ENCODE measurements at places on chromosomes 4 and X. TPM values are rescaled to one million over a fixed set of nuclear protein-coding genes. Genes with fewer than 3 reads are reported as not detected.

- no peaks in the 10 kb centered on the region for H3K36me3 ChIP-seq
- peak overlapping the region; percentile 15 for H3K27ac ChIP-seq
- peak; percentile 81 for DNase-seq
Measured at GRCh38 chr4:83012200-83012686, 1.6 kb upstream of the LIN54 start.

DNA sequence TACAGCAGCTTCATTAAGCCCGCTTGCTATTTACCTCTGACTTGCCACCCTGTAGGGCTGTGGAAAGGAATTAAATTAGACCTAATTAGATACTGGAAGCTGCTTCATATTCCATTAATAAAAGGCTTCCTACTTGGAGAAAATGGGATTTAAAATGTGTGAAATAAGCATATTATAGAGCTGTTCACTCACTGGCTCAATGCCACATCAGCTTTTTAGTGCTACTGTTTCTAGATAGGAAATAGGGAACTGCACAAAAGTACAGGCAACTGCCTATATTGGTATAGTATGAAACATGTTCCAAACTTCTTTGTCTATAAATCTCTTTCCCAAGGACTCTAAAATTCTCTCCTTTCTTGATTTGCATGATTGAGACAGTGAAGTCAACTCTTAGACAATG lies 407.9 kb upstream of the AADAT start:
- H3K4me3 ChIP-seq = peak overlapping the region; percentile 8
- no peaks in the 10 kb centered on the region for H3K27me3 ChIP-seq
- H3K27ac ChIP-seq = no peak overlapping the region
- H3K36me3 ChIP-seq = no peaks in the 10 kb centered on the region
- H3K4me1 ChIP-seq = no peaks in the 10 kb centered on the region

- H3K27me3 ChIP-seq = no peaks in the 10 kb centered on the region
- no peak overlapping the region for H3K27ac ChIP-seq
- H3K4me3 ChIP-seq = no peak overlapping the region
- no peaks in the 10 kb centered on the region for H3K4me1 ChIP-seq
Measured at GRCh38 chr4:41517747-41518146, 20.2 kb upstream of the LIMCH1 start.

DNA sequence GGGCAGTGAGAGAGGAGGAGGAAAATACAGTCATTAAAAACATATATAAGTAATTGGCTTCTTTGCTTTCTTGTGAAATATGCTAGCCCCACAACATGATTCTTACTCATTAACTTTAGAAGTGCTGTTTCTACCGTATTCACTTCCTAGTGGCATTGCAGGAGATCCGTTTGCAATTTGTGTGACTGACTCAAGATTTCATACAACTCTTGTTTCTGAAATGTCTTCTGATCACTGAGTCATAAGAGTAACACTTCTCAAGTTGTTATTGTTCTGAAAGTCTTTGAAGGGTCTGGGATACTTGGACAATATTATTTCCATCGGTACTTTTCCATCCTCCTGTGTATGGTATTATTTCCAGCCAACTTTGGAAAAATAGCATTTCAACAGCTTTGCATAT lies 310.8 kb downstream of the PACRGL start:
- DNase-seq = no peak
- H3K27ac ChIP-seq = no peak overlapping the region
- no peaks in the 10 kb centered on the region for H3K27me3 ChIP-seq

- no peak overlapping the region for H3K4me3 ChIP-seq
- no peaks in the 10 kb centered on the region for H3K27me3 ChIP-seq
- no peak for DNase-seq
- peaks cover 2% of the 10 kb centered on the region for H3K36me3 ChIP-seq
- H3K27ac ChIP-seq = no peak overlapping the region
Measured at GRCh38 chr4:170080496-170080895, 9.3 kb downstream of the AADAT start.

DNA sequence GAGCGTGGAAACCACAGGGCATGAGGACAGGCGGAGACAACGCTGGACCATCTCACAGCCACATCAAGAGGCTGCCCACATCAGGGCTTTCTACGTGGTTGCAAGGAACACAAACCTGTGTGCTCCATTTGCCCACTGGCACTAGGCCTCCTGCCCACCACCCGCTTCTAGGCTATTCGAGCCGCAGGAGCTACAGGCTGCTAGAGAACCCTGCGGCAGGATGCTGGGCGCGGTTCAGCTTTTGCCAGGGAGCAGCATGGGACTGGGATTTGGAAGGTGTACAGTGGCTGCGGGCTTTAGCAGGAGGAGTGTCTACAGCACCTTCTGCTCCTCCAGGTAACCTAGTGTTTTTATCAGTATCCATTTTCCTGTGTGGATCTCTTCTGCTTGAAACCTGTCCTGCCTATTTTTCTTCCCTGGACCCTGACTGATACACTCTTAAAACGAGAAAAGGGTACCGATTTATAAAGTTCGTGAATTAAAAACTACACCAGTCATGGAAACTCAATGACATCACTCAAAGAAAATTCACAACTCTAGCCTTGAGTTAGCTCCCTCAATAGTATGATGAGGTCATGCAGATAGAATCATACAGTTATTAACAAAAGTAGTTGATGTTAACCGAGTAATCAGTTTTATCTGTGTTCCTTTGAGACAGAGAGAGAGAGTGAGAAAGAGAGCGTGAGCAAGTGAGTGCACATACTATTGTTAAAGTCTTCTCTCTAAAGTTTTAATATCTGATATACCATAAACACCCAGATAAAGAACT lies 12.8 kb downstream of the NOP14 start:
- no peak overlapping the region for H3K27ac ChIP-seq
- H3K36me3 ChIP-seq = peaks cover 5% of the 10 kb centered on the region
- no peak overlapping the region for H3K4me3 ChIP-seq
- DNase-seq = no peak
- no peaks in the 10 kb centered on the region for H3K27me3 ChIP-seq

GRCh38 chr4:74223801-74224200 lies 65.9 kb downstream of the MTHFD2L start:
- no peaks in the 10 kb centered on the region for H3K4me1 ChIP-seq
- no peaks in the 10 kb centered on the region for H3K27me3 ChIP-seq
- no peak overlapping the region for H3K27ac ChIP-seq

- no peak overlapping the region for H3K27ac ChIP-seq
- H3K4me1 ChIP-seq = no peaks in the 10 kb centered on the region
- no peaks in the 10 kb centered on the region for H3K36me3 ChIP-seq
Measured at GRCh38 chr4:104938624-104939023, 208.1 kb upstream of the TET2 start.

- H3K36me3 ChIP-seq = no peaks in the 10 kb centered on the region
- no peak for DNase-seq
- H3K27ac ChIP-seq = no peak overlapping the region
- H3K4me3 ChIP-seq = no peak overlapping the region
- H3K27me3 ChIP-seq = no peaks in the 10 kb centered on the region
- H3K4me1 ChIP-seq = no peaks in the 10 kb centered on the region
Measured at GRCh38 chr4:48960988-48961635, 25.0 kb upstream of the CWH43 start.

- DNase-seq = no peak
- no peak overlapping the region for H3K27ac ChIP-seq
- H3K4me3 ChIP-seq = no peak overlapping the region
- no peaks in the 10 kb centered on the region for H3K4me1 ChIP-seq
Measured at GRCh38 chrX:45070116-45071007, 130.3 kb downstream of the DIPK2B start.

- H3K27ac ChIP-seq = no peak overlapping the region
- peaks cover 8% of the 10 kb centered on the region for H3K36me3 ChIP-seq
- no peaks in the 10 kb centered on the region for H3K27me3 ChIP-seq
- no peak for DNase-seq
Measured at GRCh38 chr4:88751258-88752075, 53.8 kb upstream of the NAP1L5 start.

Gene NHSL2
- 50.4 TPM for total RNA-seq

- no peaks in the 10 kb centered on the region for H3K27me3 ChIP-seq
- DNase-seq = no peak
- no peak overlapping the region for H3K4me3 ChIP-seq
- H3K36me3 ChIP-seq = no peaks in the 10 kb centered on the region
- no peaks in the 10 kb centered on the region for H3K4me1 ChIP-seq
- H3K27ac ChIP-seq = no peak overlapping the region
Measured at GRCh38 chrX:73127700-73128241, 48.5 kb upstream of the PABPC1L2A start.

GRCh38 chr4:172947594-172947993 lies 221.0 kb upstream of the GALNT7 start:
- H3K36me3 ChIP-seq = no peaks in the 10 kb centered on the region
- peaks cover 5% of the 10 kb centered on the region for H3K4me1 ChIP-seq
- no peak overlapping the region for H3K27ac ChIP-seq
- H3K27me3 ChIP-seq = no peaks in the 10 kb centered on the region
- H3K4me3 ChIP-seq = no peak overlapping the region
- DNase-seq = no peak

DNA sequence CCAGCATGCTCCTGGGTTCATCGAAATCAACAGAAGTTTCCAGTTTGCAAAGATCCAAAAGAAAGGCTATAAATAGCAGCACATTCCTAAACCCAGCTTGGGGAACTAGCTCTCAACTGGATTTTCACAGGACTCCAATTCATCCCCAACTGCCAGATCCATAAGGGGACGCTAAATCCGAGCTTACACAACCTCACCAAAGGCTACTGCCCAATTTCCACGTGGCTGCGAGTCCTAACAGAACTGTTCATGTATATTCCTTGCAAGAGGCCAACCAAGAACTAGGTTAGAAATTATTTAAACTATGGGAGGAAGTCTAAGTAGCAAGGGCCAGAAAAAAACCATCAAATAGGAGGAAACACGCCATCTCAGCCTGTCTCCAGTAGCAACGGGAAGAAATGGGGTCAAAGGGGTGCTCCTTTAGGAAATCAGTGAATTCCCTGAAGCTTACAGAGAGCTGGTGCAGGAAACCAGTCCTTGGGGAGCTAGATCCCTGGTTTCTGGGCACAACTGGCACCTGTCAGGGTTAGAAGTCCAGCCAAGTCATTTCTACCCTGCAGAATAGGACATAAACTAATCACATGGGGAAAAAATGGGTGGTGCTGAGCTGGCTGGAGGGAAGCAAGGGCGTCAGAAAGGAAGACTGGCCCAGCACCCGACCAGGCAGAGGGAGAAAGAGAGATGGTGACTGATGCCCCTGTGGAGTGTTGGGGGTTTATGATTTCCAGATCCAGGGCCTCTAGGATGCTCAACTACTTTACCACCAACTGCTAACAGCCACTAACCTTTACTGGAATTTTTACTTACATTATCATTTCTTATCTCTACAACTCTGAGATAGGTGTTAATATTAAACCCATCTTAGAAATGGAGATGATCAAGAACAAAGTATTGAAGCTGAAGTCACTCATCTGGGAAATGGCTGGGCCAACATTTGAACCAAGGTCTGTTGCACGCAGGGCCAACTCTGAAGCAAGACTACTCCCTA lies 20.5 kb downstream of the RELL1 start:
- H3K4me1 ChIP-seq = peaks cover 7% of the 10 kb centered on the region
- no peak for DNase-seq
- H3K27ac ChIP-seq = no peak overlapping the region
- H3K27me3 ChIP-seq = no peaks in the 10 kb centered on the region
- H3K4me3 ChIP-seq = no peak overlapping the region

GRCh38 chr4:24497221-24497620 lies 87.1 kb downstream of the DHX15 start:
- no peaks in the 10 kb centered on the region for H3K36me3 ChIP-seq
- H3K27ac ChIP-seq = no peak overlapping the region
- no peaks in the 10 kb centered on the region for H3K27me3 ChIP-seq
- no peak for DNase-seq

GRCh38 chrX:18389966-18390365 lies 35.4 kb upstream of the CDKL5 start:
- no peak overlapping the region for H3K27ac ChIP-seq
- H3K4me1 ChIP-seq = no peaks in the 10 kb centered on the region
- DNase-seq = no peak
- no peak overlapping the region for H3K4me3 ChIP-seq
- no peaks in the 10 kb centered on the region for H3K36me3 ChIP-seq

DNA sequence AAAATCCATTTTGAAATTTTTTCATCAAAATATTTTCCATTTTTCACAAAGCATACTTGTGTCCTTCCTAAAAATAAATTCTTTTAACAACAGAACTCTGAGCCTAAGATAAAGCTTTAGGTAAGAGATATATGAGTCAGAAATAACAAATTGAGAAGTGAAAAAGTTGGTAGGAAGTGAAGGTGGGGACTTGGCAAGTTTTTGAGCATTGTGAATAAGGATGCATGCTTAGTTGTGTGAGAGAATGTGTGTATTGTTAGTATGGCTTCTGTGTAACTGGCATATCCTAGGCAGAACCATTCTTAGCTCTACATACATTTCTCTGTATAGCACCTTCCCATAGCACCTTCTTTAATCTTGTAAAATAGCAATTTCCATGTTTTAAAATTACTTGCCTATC lies 6.8 kb downstream of the ASB5 start:
- no peak overlapping the region for H3K4me3 ChIP-seq
- no peaks in the 10 kb centered on the region for H3K36me3 ChIP-seq
- no peak for DNase-seq
- H3K27me3 ChIP-seq = no peaks in the 10 kb centered on the region
- H3K27ac ChIP-seq = no peak overlapping the region

Gene DGKK
- total RNA-seq = not detected

DNA sequence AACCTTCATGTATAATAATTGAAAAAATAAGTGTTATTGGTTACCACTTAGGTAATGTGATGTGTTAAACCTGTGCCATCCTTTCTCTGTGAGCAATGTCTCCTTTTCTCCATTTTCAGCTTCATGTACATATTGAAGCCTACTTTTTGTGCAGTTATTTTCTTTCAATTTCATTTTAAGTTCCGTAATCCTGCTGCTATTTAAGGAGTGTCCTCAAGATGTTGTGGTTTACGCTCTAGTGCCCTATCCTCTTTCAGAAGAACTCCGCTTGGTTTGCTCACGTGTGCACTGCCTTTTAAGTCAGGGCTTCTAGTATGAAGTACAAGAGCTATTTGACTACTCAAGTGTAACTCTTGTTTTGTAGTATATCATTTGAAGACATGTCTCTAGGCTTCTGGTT lies 2253.2 kb upstream of the TENM3 start:
- no peak for DNase-seq
- no peaks in the 10 kb centered on the region for H3K4me1 ChIP-seq
- no peaks in the 10 kb centered on the region for H3K36me3 ChIP-seq
- H3K27me3 ChIP-seq = no peaks in the 10 kb centered on the region
- no peak overlapping the region for H3K27ac ChIP-seq
- no peak overlapping the region for H3K4me3 ChIP-seq

Gene LAGE3
- total RNA-seq = 6.0 TPM

Gene RFC1
- total RNA-seq = 58.3 TPM

DNA sequence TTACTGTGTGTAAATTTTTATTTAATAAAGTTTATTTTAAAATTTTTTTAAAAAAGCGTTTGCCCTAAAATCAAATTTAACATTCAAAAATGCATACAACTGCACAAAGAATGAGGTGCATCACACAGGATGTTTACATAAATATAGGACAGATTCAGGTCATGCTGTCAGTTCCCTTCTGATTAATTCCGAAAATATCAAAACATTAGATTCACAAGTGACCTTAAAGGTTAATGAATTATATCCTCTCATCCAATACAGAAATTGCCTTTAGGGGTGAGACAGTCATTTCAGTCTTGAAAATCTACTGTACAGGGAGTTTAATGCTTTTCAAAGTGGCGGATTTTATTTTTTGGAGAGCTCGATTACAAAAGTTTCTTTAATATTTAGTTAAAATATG lies 208.7 kb upstream of the FTHL17 start:
- H3K4me1 ChIP-seq = no peaks in the 10 kb centered on the region
- no peak for DNase-seq
- no peak overlapping the region for H3K27ac ChIP-seq
- no peak overlapping the region for H3K4me3 ChIP-seq

GRCh38 chr4:4605849-4606248 lies 64.0 kb upstream of the STX18 start:
- H3K4me3 ChIP-seq = no peak overlapping the region
- no peaks in the 10 kb centered on the region for H3K4me1 ChIP-seq
- no peaks in the 10 kb centered on the region for H3K27me3 ChIP-seq
- no peak for DNase-seq

Gene RIPPLY1
- total RNA-seq = not detected

Gene AFM
- not detected for total RNA-seq
